Stimulated activated CD8-positive, alpha-beta memory T cell treated with anti-CD3 and anti-CD28 coated beads, Interleukin-12 subunit alpha, Interleukin-12 subunit beta, amount 100 ng/mL, for 1 hour (primary cell): ENCODE measurements at places on chromosomes 7 and 10.

DNA sequence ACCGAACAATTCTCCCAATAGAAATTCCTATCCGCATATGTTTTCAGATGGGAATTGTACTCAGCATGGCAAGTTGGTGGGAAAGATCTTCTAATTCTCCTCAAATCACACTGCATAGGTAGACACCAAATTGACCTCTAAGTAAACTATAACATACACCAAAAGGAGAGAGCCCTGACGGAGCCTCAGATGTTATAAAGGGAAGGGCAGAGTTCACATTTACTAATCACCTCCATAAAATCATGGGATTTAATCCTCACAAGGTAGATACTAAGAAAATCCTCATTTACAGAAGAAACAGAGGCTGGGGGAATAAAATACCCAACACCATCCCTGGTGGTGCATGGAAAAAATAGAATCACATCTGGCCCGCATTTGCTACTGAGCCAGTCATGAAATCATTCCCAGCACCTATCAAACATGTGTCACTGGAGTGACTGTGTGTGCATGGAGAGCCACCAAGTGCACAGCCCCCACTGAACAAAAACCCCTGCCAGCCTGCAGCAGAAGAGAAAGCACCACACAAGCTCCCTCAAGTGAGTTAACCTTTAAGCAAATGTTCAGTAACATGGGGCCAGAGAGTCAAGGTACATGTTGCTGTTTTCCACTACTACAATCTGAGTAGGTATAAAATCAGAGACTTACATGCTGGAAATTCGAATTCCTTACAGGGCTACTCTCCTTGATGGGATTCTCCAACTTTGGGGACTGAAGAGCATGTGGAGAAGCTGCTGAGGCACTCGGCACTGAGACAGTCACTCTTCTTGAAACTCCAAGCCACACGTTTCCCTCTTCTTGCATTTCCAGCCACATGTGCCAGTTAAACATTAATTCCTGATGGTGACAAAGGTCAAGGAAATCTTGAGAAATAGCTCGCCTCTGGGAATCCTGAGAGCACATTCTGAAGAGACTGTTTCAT is at the start of gene DDC:
Gene DDC (minus strand): TSS at position 766 of the 919 bp plus-strand sequence. CDS start 21,320 bp downstream, outside the sequence.
- DNase-seq = no peak

- DNase-seq = no peak
These were observed 16.3 kb upstream of the ZMIZ1 start for GRCh38 chr10:79052291-79053080.

GRCh38 chr7:55072251-55072650 is 53.4 kb downstream of the EGFR start:
- no peak for DNase-seq

- no peak for DNase-seq
These were observed 520 bp downstream of the FAM20C start for GRCh38 chr7:192701-193480.

GRCh38 chr7:142459551-142459963 is 201.7 kb upstream of the PRSS58 start:
- no peak for DNase-seq

- DNase-seq = no peak
These were observed 178.8 kb downstream of the REEP3 start for GRCh38 chr10:63699785-63700613.

- DNase-seq = no peak
These were observed 11.8 kb downstream of the UROS start for GRCh38 chr10:125811251-125811650.

GRCh38 chr7:46847126-46847525 is 734.8 kb downstream of the TNS3 start:
- DNase-seq = no peak
